Activated T-helper 1 cell treated with anti-CD3 and anti-CD28 coated beads, Interleukin-2, amount 50 U/mL, for 16 hours (primary cell): ENCODE measurements at places on chromosomes 3 and 15.

GRCh38 chr15:98648654-98649471 lies 524 bp downstream of the IGF1R start:
- DNase-seq, result peak; percentile 4

- DNase-seq, result no peak
Observed at GRCh38 chr3:195555110-195555509, 12.0 kb upstream of the PPP1R2 start.

DNA sequence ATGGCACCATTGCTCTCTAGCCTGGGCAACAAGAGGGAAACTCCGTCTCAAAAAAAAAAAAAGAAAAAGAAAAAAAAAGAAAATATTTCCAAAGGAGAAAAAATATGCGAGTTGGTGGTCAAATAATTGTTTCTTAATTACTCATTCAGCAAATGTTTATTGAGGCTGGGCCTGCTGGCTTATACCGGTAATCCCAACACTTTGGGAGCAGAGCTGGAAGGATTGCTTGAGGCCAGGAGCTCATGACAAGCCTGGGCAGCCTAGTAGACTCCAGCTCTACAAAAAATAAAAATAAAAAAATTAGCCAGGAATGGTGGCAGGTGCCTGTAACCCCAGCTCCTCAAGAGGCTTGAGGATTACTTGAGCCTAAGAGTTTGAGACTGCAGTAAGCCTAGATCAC lies 4.1 kb downstream of the KNL1 start:
- DNase-seq, result no peak

DNA sequence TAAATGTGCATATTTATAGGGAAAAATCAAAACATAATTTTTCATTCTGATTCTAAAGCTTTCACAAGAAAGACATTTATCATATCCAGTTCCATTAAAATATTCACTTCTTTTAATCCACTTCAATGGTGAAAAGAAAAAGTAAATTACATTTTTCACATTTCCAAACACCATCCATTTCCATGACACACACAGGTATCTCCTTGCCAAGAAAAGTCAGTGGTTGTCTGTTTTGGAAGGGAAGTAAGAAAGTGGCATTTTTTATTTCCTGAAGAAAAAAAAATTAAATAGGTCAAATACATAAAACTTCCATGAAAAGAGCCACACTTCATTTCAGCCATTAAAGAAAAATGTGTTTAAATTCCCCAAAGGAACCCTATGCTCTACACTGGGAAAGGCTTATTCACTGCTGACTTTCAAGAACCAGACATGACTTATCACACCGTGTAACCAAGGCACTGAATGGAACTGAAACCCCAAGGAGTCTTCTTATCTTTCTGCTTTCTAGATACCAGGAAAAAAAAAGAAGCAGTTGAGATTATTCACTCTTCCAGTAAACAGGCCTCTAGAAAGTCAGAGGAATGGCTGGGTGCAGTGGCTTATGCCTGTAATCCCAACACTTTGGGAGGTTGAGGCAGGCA lies 44.5 kb downstream of the OSBPL10 start:
- DNase-seq, result no peak

- no peak for DNase-seq
Observed at GRCh38 chr3:14204515-14205284, 26.1 kb downstream of the LSM3 start.

- no peak for DNase-seq
Observed at GRCh38 chr3:31911643-31912042, 69.4 kb downstream of the OSBPL10 start.

- no peak for DNase-seq
Observed at GRCh38 chr3:79202471-79203143, 565.2 kb downstream of the ROBO1 start.

GRCh38 chr15:100635406-100636071 lies 33.1 kb downstream of the ASB7 start:
- DNase-seq, result no peak

DNA sequence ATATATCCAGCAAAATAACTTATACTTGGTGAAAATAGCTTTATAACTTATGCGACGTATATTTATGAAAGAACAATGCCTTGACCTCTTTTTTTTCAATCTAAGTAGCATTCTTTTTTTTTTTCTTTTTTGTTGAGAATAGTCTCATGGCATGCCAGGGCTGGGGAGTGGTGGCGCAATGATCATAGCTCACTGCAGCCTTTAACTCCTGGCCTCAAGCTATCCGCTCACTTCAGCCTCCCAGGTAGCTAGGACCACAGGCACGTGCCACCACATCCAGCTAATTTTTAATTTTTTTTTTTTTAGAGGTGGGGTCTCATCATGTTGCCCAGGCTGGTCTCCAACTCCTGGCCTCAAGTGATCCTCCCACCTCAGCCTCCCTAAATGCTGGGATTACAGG lies 43.5 kb downstream of the RAB8B start:
- DNase-seq, result no peak

- peak; percentile 36 for DNase-seq
Observed at GRCh38 chr3:169772305-169772896, 795 bp upstream of the MYNN start.

DNA sequence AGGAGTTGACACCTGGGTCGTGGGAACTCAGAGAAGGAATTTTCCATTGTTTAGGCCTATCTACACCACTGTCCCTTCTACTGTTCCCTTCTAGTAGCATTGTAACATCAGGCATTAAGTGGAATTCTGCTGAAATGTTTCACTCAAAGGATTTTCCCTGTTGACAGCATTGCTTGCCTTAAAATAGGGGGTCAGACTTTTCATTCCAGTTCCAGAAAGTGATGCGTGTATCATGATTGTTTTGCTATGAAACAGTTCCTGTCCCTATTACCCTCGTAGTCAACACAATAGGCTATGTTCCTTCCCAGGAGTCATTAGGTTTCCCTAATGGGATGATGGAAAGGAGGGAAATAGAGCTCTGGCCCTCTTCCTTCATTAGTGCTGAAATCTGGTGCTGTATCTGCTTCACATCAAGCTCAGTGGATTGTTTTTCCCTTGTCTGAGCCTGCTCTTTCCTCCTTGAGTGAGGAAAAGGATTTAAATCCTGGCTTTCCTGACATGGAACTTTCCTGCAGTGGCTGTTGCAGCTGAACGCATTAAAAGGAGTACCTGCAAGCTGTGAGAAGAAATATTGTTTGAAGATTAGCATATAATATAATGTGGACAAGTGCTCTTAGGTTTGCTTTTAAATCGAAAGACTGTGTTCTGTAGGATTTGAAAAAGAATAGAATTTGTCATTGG lies 195.9 kb downstream of the KLHL25 start:
- no peak for DNase-seq

- no peak for DNase-seq
Observed at GRCh38 chr3:69906351-69906966, 93.1 kb upstream of the SAMMSON start.

DNA sequence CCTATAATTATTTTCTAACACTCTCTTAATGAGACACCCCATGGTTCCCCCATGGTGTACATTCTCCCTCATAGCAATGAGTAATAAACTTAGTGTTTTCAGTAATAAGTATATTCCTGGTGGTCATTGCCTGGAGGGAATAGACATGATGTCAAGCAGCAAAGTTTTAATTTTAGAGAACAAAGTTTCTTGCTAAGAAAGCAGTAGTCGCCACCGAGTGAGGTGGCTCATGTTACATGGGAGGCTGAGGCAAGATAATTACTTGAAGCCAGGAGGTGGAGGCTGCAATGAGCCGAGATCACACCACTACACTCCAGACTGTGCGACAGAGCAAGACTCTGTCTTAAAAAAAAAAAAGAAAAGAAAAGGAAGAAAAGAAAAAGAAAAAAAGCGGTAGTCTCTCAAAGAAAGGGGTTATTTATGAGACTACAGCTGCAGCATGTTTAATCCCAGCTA lies 2.4 kb upstream of the ELP6 start:
- no peak for DNase-seq

GRCh38 chr3:53027254-53027844 lies 18.5 kb downstream of the SFMBT1 start:
- no peak for DNase-seq

GRCh38 chr3:21638488-21638887 lies 112.5 kb downstream of the ZNF385D start:
- DNase-seq, result no peak

DNA sequence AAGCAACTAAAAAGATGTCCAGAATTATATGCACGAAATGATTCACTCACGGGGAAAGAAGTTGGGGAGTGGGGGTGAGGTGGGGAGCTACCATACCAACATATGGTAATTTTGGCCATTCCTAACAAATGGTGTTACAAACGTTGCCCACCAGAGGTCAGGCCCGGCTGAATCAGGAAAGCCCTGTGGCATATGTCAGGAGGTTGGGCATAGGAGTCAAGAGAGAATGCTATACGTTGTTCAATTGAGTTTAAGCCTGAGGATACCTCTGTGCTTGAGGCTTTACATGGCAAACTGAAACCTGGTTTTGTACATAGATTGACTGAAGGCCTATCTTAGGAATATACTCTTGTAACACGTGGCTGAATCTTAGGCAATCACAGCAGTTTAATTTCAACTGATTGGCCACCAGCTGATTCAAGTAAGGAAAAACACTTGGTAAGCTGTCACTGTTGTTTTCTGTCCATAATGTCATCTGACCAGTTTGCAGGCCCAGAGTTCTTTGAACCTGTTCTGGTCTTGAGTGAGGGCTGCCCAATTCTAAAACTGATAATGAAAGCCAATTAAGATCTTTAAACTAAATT lies 23.4 kb upstream of the SLC2A2 start:
- DNase-seq, result no peak

- DNase-seq, result no peak
Observed at GRCh38 chr15:78675206-78675605, 34.2 kb upstream of the CHRNB4 start.

DNA sequence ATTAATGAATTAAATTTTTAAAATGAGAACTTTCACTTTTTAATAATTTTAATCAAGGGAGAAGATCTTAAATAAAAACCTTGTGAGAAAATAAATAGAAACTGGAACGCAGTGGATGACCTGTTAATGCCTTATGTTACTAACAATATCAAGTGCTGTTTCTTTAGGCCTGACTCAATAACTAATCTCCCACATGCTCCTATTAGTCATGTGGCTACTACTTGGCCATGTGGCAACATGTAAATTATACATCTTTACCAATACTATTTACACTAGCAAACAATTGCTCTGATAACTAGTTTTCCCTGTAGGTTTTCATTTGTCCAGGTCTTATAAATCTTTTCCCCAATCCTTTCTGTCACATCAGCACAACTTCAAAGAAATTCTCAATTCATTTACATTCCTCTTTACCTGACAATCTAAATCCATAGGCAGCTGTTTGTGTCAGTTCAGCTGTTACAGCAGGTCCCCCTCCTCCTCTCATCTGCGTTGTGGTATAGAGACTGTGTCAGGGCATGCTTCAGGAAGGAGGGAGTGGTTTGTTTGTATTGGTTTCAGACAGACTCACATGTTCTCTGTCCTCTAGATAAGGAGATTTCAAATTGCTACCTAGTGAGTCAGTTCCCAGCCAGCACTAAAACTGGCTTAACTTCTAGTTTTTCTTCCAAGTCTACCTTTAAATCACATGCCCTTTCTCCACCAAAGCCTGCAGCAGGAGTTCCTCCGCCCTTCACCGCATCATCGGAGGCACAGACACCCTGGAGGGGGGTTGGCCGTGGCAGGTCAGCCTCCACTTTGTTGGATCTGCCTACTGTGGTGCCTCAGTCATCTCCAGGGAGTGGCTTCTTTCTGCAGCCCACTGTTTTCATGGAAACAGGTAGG lies 11.3 kb upstream of the C3orf52 start:
- DNase-seq, result no peak

- no peak for DNase-seq
Observed at GRCh38 chr3:55059027-55059629, 131.3 kb upstream of the LRTM1 start.
